ENCODE measurements at places on chromosomes 3 and 15.
A peak's percentile ranks its signal among the peaks of the same experiment; 100 is the strongest.

DNA sequence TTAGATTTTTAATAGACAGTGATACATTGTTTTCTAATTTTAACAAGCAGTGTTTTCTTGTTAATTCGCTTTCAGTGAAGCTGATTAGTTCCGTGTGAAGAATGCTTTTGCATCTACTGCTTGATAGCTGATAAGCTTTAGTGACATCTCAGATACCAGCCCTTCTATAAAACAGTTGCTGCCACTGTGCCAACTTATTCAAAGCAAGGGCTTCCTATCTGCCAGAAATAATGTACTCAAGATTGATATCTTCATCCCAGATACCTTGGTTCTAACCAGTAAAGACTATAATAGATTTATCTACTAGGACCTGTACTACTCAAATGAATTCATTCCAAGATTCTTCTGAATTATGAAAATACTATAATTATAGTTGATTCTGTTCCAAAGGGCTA, 30.4 kb downstream of the RARB start:
- no peaks in the 10 kb centered on the region for H3K27me3 ChIP-seq
- no peaks in the 10 kb centered on the region for H3K36me3 ChIP-seq
- H3K4me3 ChIP-seq = no peak overlapping the region
- no peaks in the 10 kb centered on the region for H3K4me1 ChIP-seq

DNA sequence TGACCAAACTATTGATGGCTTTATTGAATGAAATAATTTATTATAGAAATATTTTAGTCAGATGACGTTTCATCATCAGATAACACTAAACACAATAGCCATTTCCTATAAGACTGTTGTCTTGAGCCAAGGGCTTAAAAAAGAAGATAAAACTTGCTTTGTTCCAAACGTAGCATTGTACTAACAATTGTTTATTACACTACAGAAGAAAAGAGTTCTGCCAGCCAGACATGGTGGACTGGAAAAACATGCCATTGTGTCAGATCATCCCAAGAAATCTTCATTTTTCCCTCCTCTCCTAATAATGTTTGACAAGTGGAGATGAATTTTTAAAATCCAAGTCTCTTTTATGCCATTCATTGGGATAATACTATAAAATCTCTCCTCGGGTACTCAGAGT, 203.3 kb downstream of the CDIN1 start:
- no peak overlapping the region for H3K4me3 ChIP-seq
- H3K27ac ChIP-seq = no peak overlapping the region
- no peaks in the 10 kb centered on the region for H3K27me3 ChIP-seq
- no peak for DNase-seq
- peaks cover 12% of the 10 kb centered on the region for H3K4me1 ChIP-seq
- no peaks in the 10 kb centered on the region for H3K36me3 ChIP-seq

- no peak overlapping the region for H3K4me3 ChIP-seq
- no peak for DNase-seq
- H3K36me3 ChIP-seq = no peaks in the 10 kb centered on the region
- H3K27me3 ChIP-seq = peaks cover 6% of the 10 kb centered on the region
Observed at GRCh38 chr3:99544786-99545281, 93.6 kb upstream of the COL8A1 start.

- peak overlapping the region; percentile 97 for H3K27ac ChIP-seq
- peaks cover 50% of the 10 kb centered on the region for H3K36me3 ChIP-seq
- H3K4me3 ChIP-seq = peak overlapping the region; percentile 99
- H3K4me1 ChIP-seq = peaks cover 65% of the 10 kb centered on the region
- no peaks in the 10 kb centered on the region for H3K27me3 ChIP-seq
- DNase-seq = peak; percentile 34
Observed at GRCh38 chr15:63191895-63192618, 2.7 kb downstream of the RAB8B start.

DNA sequence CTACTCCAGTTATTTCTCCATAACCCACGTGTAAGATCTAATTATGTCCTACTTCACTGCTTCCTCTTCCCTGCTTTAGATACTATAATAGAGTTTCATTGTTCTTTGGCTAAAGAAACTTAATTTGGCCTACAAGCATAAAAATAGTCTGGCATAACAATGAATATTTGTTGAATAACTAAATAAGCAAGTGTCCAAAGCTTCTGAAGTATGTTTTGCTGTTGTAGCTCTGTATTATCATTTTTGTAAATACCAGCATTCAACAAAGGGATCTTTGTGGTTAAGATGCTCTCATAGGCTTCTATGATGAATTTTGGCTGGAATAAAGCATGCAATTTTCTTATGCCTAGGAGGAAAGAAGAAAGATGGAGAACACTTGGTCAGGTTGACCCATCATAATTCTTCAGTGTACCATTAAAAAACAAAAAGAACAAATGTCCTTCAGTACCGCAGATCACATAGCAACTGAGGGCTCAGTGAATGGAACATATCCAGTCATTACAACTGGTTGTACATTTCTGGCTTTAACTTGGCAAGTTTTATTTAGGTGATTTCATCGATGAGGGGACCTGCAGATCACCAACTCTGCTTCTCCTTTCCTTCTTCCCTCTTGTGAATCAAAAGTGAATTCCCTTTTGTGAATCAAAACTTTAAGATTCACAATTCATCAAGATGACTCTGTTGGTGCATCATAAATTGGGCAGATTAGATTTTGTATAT, 465.9 kb upstream of the TGFBR2 start:
- no peak overlapping the region for H3K4me3 ChIP-seq
- no peaks in the 10 kb centered on the region for H3K36me3 ChIP-seq
- H3K27me3 ChIP-seq = no peaks in the 10 kb centered on the region
- H3K27ac ChIP-seq = no peak overlapping the region
- no peak for DNase-seq

- H3K36me3 ChIP-seq = no peaks in the 10 kb centered on the region
- H3K27me3 ChIP-seq = no peaks in the 10 kb centered on the region
- H3K27ac ChIP-seq = no peak overlapping the region
- DNase-seq = no peak
Observed at GRCh38 chr3:55307622-55308021, 179.5 kb downstream of the WNT5A start.

GRCh38 chr3:180284331-180285110, 247.8 kb upstream of the PEX5L start:
- H3K36me3 ChIP-seq = no peaks in the 10 kb centered on the region
- H3K4me3 ChIP-seq = no peak overlapping the region
- H3K27me3 ChIP-seq = no peaks in the 10 kb centered on the region
- no peak for DNase-seq
- no peak overlapping the region for H3K27ac ChIP-seq

GRCh38 chr3:53192608-53193007, 31.6 kb downstream of the PRKCD start:
- peaks cover 5% of the 10 kb centered on the region for H3K4me1 ChIP-seq
- H3K36me3 ChIP-seq = peaks cover 1% of the 10 kb centered on the region
- no peak for DNase-seq
- no peak overlapping the region for H3K27ac ChIP-seq
- no peak overlapping the region for H3K4me3 ChIP-seq
- H3K27me3 ChIP-seq = peaks cover 6% of the 10 kb centered on the region

DNA sequence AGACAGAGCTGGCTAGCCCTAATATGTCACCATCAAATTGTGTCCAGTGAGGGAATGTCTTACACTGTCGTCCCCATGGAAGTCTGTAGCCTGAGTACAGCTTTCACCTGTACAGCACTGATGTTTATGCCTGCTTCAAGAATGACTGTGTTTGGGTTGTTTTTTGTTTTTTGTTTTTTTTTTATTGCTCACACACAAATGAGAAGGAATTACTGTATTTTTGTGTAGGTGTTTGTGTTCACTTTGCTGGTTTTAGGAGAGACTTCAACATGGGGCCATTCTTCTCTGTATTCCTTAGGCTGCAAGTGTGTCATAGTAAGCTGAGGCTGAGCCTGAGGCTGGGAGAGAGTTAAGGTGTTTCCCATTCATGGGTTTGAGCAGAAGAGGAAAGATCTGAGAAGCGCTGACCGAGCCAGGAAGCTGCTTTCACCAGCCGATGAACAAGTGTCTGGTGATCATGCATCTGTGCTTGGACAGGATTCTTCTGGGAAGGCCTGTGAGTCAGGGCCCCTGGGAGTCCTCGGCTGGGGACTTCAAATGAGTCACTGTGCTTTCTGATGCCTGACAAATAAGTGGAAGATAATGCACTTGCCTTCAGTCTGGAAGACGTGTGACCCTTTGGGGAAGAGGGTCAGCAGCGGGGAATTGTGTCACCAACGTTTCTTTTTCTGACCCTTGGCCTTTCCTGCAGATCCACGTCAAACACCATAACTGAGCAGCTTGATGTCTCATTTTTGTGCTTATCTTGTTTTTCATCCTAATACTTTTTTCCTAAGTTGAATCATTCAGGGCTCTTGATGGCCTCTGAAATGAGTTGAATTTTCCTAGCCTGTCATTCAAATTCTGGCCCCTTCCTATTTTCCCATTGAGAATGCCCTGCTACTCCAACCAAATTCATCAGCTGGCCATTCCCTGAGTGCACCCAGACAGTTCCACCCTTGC, 36.7 kb upstream of the ZBTB38 start:
- H3K4me1 ChIP-seq = peaks cover 8% of the 10 kb centered on the region
- no peak overlapping the region for H3K4me3 ChIP-seq
- DNase-seq = no peak
- H3K36me3 ChIP-seq = no peaks in the 10 kb centered on the region

GRCh38 chr3:16807391-16807790, 77.4 kb upstream of the PLCL2 start:
- peaks cover 19% of the 10 kb centered on the region for H3K4me1 ChIP-seq
- no peaks in the 10 kb centered on the region for H3K36me3 ChIP-seq
- no peak overlapping the region for H3K27ac ChIP-seq
- no peak overlapping the region for H3K4me3 ChIP-seq

- no peaks in the 10 kb centered on the region for H3K27me3 ChIP-seq
- H3K27ac ChIP-seq = no peak overlapping the region
- no peak overlapping the region for H3K4me3 ChIP-seq
- no peaks in the 10 kb centered on the region for H3K36me3 ChIP-seq
- H3K4me1 ChIP-seq = no peaks in the 10 kb centered on the region
Observed at GRCh38 chr3:78455712-78456433, 1311.9 kb downstream of the ROBO1 start.

GRCh38 chr3:25589783-25590258, 74.9 kb downstream of the TOP2B start:
- H3K4me3 ChIP-seq = no peak overlapping the region
- no peak overlapping the region for H3K27ac ChIP-seq
- H3K4me1 ChIP-seq = peaks cover 4% of the 10 kb centered on the region
- no peaks in the 10 kb centered on the region for H3K27me3 ChIP-seq

- no peaks in the 10 kb centered on the region for H3K4me1 ChIP-seq
- H3K27me3 ChIP-seq = no peaks in the 10 kb centered on the region
- H3K36me3 ChIP-seq = no peaks in the 10 kb centered on the region
- DNase-seq = no peak
- H3K4me3 ChIP-seq = no peak overlapping the region
Observed at GRCh38 chr15:62798536-62798935, 244.0 kb upstream of the TPM1 start.

DNA sequence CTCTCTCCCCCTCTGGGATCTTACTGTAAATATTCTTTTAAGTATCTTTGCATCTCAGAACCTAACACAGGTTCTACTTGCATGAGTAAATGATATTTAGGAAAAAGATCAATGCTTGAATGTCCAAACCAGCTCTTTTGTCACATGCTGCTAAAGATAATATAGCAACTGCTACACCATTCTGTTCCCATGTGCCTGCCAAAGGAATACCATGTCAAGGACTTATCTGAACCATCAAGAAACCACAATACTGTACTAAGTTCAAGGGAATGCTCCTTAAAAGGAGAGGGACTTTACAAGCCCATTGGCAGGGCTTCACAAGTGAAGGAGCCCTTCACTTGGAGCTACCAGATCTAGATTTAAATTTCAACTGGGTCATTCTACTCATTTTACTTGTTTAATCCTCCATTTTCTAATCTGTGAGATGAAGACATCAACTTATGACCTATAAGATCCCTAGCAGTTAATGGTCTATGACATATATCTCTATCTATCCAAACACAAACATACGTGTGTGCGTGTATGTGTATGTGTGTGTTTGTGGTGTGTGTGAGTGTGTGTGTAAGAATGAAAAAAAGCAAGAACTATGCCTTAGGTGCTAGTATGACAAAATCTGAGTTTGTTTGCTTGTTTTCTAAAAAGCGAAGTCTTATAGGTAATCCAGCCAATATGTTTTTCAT, 13.0 kb upstream of the SEC62 start:
- H3K27me3 ChIP-seq = no peaks in the 10 kb centered on the region
- H3K27ac ChIP-seq = no peak overlapping the region
- no peak overlapping the region for H3K4me3 ChIP-seq
- no peaks in the 10 kb centered on the region for H3K36me3 ChIP-seq
- DNase-seq = no peak

- H3K27me3 ChIP-seq = no peaks in the 10 kb centered on the region
- H3K4me1 ChIP-seq = peaks cover 20% of the 10 kb centered on the region
- H3K36me3 ChIP-seq = no peaks in the 10 kb centered on the region
- no peak for DNase-seq
- no peak overlapping the region for H3K27ac ChIP-seq
Observed at GRCh38 chr3:69115731-69116130, 6.7 kb downstream of the LMOD3 start.

GRCh38 chr3:160183345-160184076, 41.7 kb upstream of the C3orf80 start:
- peaks cover 4% of the 10 kb centered on the region for H3K4me1 ChIP-seq
- peaks cover 12% of the 10 kb centered on the region for H3K27me3 ChIP-seq
- H3K4me3 ChIP-seq = no peak overlapping the region
- H3K36me3 ChIP-seq = no peaks in the 10 kb centered on the region
- no peak for DNase-seq

- no peaks in the 10 kb centered on the region for H3K4me1 ChIP-seq
- no peak for DNase-seq
- no peaks in the 10 kb centered on the region for H3K27me3 ChIP-seq
- H3K4me3 ChIP-seq = no peak overlapping the region
- H3K27ac ChIP-seq = no peak overlapping the region
- no peaks in the 10 kb centered on the region for H3K36me3 ChIP-seq
Observed at GRCh38 chr3:168424059-168424734, 328.5 kb upstream of the GOLIM4 start.

DNA sequence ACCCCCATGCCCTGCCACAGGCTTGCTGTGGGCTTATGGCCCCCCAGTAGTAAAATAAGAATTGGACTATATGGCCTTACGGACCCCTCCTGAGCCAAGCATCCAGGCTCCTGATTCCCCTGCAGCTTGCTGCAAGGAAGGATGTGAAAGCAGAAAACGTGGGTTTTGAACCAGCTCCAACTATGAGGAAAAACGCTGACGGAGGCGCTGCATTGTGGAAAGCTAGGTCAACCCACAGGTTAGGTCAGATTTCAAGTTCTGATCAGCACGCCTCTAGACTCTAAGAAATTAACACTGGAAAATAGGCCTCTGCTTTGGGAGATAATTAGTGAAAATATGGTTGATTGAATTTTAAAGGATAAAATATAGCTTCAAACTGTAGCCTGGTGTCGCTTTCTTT, 195.4 kb upstream of the HES1 start:
- no peaks in the 10 kb centered on the region for H3K36me3 ChIP-seq
- no peak overlapping the region for H3K4me3 ChIP-seq

GRCh38 chr3:118468801-118469200, 565.8 kb downstream of the IGSF11 start:
- DNase-seq = no peak
- no peaks in the 10 kb centered on the region for H3K36me3 ChIP-seq
- no peak overlapping the region for H3K27ac ChIP-seq
- H3K4me3 ChIP-seq = no peak overlapping the region

- H3K4me3 ChIP-seq = no peak overlapping the region
- DNase-seq = no peak
- no peaks in the 10 kb centered on the region for H3K4me1 ChIP-seq
- H3K27me3 ChIP-seq = no peaks in the 10 kb centered on the region
Observed at GRCh38 chr15:70415398-70415797, 317.7 kb upstream of the TLE3 start.
